ENCODE measurements at places on chromosomes 6 and 20.

- no peak for DNase-seq
Observed at GRCh38 chr6:5997420-5997987, 9.2 kb downstream of the NRN1 start.

DNA sequence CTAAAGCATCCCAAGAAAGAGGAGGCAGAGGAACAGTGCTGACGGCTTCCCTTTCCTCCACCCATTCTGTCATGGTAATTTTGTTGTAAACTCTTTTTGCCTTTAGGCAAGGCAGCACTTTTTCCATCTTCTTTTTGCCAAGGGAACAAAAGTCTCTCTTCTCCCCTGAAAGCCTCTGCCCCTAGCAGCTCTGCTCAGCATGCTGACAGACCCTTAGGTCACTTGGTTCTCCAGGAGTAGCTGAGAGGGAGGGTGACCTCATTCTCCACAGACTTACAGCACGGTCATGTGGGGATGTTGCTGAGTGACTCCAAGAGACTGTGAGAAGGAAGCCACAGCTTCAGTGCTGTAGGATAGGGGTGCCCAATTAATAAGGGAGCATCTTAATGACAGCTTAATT is 81.1 kb upstream of the RALGAPA2 start:
- DNase-seq: no peak

DNA sequence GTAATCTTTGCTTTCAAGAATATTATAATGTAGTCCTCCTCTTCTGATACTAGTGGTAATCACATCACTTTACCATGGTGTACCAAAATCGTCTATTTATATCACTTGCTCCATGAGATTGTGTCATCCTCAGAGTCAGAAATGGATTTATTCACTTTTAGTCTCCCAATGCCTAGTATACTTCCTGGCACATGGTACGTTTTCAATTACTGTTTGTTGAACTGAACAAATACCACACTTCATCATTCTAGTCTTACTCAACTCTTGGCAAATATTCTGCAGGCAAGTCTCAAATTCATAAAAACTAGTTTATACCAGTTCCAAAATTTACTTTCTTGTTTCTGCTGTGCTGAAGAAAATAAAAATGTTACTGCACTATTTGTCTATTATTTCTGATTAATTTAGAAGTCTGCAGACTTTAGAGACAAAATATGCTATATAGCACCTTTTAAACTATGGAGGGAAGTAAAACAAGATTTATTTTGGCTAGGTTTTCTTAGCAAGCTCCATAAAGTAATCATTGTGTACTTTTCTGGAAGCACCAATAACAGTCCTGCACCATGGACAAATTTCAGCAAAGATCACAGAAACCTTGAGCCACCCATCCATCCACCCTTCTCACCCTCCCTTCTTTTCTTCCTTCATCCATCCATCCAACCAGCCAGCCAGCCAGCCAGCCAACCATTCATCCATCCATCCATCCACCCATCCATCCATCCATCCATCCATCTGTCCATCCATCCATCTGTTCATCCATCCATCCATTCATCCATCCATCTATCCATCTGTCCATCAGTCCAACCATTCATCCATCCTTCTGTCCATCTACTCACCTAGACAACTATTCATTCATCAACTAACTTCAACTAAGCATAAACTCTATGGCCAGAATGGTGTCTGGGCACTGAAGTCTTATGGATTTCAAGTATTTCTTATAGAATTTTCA is 102.1 kb upstream of the STMND1 start:
- DNase-seq: no peak

DNA sequence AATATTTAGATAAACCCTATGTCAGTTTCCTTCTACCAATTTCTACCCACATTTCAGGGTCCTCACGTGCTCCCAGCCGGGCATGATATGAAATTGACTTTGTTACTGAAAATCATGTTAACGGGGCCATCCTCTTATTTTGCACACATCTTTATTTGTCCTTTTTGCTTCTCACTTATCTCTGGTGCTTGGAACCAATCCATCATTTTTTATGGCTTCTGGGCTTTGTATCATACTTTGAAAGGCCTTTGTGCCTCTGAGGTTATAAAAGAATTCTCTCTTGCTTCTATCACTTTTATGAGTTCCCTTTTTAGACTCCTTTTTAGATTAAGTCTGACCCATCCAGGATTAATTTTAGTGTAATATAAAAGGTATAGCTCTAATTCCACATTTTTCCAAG is 117.1 kb upstream of the PRND start:
- DNase-seq: no peak

DNA sequence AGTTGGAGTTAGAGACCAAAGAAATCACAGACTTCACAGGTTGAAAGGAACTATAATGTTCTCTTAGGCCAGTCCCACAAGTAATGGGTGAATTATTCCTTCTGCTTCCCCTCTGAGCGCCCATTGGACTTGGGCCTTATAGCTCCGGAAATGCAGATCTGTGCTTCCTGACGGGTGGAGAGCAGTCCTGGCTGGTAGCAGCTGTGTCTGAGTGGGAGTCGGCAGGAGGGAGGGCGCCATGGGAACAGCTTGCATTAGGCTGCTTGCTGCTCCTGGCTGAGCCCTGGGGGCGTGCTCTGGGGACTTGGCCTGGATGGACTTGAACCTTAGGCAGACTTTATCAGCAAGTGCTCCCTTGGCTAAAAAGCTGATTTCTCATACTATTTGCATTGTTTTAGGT is 18.4 kb upstream of the NUP153 start:
- DNase-seq: no peak

DNA sequence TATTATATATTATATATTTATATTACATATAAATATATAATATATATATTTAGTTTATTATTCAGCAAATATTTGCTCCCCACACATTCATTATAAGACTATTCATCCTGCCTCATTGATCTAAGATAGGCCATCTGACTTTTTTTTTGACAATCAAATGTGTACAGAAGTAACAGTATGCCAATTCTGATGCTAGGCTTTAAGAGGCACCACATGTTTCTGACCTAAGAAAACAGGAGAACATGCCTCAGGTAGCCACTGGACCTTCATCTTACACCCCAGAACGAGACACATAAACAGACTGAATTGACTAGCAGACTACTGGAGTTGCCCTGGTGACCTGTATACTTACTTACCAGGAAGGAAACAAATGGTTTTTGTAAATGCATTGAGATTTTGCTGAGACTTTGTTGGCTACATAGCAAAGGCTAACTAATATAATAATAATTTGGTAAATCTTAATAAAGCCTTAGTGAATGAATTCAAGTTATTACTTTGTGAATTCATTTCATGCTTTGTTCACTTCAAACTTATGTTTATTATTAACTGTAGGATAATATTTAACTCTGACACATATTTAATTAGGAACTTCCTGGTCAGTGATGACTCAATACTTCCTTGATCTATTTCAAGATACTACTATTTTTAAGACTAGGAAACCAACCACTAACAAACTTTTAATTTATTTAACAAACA is 13.4 kb upstream of the MYO6 start:
- no peak for DNase-seq

DNA sequence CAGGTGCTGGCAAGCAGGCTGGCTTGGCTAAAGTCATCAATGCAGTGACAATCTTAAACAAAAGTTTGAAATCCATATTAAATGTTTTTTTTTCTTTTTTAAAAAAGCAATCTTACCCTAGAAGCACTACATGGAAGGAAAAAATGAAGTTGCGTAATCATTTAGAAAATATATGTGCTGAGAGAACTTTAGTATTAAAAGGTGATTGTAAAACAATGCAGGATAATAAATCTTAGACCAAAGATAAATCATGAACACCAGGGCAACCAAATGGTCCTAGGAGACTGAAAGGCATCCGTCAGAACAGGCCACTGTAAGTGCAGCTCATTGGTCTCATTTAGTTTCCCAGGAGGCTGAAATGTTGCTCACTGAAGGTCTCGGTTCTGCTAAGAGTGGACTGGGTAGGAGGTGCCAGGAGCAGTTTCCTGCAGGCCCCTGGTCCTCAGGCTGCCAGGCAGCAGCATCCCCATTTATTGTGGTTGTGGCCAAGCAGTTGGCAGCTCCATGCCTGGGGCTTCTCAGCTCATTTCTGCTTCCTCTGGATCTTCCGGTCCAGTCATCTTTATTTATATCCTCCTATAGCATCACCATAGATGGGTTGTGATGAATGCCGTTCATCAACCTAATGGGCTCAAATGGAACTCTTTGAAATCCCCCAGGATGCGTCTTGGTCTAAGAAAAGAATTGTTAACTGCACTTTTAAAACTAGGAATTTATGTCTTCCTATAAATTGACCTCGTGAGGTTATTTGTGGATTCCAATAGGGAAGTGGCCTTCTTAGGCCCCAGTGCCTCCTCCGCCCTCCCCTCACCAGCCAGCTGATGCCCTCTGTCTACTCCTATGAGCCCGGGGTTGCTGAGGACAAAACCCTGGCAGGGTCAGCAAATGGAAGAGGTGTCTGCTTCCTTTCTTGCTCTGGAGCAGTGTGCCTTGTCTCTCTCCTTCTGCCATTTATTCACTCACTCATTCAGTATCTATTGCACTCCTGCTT is 269.0 kb downstream of the UST start:
- DNase-seq: no peak

DNA sequence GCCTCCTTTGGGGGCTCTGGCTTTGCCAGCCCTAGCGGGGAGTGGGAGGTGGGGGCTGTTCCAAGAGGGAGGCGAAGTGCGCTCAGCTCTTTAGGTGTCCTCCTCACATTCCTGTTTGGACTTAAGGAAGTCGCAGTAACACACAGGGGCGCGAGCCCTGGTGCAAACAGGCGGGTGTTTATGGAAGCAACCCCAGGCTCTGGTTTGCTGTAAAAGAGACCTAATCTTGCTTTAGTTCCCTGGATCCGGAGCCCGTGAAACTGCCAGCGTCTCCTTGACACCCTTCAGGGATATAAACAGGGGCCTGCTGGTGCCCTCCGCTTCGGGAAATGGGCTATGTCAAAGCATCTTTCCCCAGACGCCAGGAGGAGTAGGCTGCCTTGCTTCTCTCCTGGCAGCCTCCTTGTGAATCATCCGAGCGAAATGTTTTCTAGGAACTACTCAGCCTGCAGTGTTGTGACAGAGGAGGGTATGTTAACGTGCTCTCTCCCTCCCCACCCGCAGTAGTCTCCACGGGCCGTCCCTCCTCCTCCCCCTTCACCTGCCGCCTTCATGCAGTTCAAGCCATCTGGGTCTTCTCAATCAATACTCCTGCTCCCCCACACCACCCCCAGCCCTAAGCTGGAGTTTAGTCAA is 168.0 kb upstream of the LRFN2 start:
- DNase-seq: no peak

- DNase-seq: no peak
Observed at GRCh38 chr20:9928955-9929354, 90.1 kb upstream of the PAK5 start.

DNA sequence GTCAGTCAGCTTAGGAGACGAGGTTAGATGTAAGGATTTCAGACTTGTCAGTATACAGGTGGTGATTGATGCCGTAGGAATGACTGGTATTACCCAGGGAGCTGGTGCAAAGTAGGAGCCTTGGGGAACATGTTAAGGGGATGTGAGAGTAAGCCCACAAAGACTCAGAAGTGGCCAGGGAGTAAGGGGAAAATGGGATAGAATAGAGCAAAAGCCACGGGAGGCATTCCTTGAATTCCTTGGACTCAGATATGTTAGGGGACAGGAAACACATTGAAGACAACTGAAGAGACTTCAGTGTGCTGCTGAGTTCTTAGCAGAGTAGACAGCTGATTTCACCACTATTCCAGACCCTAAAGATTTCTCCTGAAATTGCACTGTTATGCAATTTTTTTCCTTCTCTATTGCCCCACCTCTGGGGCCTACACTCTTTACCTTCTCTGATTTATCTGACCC is 1.2 kb upstream of the ACAT2 start:
- no peak for DNase-seq

GRCh38 chr6:118263921-118264486 is 284.1 kb upstream of the PLN start:
- DNase-seq: no peak

DNA sequence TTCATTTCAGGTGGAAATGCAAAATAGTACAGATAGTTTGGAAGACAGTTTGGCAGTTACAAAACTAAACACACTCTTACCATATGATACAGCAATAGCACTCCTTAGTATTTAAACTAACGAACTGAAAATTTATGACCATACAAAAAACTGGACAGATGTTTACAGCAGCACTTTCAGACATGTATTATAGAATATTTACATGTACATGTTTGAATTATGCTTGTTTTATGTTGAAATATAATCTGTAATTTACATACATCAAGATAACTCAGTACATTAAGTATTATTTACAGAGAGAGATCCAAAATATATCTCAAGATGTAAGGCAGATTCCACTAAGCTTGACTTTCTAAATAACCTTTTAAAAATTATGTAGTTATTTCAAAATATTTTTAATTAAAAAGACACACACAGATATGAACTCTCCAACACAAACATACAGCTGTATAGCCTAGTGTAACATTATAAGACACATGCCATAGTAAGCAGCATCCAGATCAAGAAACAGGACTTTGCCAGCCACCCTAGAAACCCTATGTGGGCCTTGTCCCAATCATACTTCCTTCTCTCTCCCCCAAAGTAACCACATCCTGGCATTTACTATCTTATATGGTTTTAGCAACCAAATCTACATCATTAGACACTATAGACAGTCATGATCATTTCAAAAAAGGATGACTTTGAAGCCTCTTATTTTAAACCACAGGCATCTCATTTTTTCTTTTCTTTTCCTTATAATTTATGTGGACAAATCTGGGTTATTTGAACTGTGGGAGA is 82.2 kb downstream of the MAN1A1 start:
- DNase-seq: no peak

DNA sequence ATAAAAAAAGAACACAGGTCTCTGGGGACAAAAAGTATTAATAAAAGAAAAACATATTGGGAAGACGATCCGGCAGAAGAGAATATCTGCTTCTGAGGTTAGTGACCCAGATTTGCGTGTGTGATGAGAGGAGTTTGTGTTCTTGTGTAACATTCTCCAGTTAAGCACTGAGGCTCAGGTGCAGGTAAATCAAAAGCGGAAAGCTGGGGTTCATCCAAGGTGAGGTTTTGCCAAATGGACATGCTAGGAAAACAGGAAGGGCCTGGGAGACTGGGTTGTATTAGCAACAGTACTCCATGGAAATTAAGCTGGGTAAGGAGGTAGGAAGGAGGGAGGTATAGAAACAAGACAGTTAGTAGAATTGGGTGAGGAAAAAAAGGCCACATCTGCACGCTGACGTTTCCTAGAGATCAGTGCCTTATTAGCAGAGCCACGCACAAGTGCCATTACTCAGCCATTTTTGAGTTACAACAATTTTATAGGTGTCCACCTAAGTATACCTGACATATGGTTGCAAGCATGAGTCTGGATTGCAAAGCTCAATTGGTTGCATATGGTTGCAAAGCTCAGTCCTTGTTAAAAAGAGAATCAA is 139.6 kb downstream of the ZMYND8 start:
- DNase-seq: no peak

- DNase-seq: no peak
Observed at GRCh38 chr6:40887079-40887791, 151.8 kb downstream of the UNC5CL start.

GRCh38 chr6:135673501-135674309 is 176.2 kb upstream of the AHI1 start:
- DNase-seq: no peak

GRCh38 chr6:40312213-40313015 is 274.8 kb downstream of the LRFN2 start:
- DNase-seq: no peak

GRCh38 chr20:13936781-13937576 is 53.4 kb downstream of the SEL1L2 start:
- DNase-seq: no peak
